ENCODE measurements at places on chromosomes 3 and 15.

DNA sequence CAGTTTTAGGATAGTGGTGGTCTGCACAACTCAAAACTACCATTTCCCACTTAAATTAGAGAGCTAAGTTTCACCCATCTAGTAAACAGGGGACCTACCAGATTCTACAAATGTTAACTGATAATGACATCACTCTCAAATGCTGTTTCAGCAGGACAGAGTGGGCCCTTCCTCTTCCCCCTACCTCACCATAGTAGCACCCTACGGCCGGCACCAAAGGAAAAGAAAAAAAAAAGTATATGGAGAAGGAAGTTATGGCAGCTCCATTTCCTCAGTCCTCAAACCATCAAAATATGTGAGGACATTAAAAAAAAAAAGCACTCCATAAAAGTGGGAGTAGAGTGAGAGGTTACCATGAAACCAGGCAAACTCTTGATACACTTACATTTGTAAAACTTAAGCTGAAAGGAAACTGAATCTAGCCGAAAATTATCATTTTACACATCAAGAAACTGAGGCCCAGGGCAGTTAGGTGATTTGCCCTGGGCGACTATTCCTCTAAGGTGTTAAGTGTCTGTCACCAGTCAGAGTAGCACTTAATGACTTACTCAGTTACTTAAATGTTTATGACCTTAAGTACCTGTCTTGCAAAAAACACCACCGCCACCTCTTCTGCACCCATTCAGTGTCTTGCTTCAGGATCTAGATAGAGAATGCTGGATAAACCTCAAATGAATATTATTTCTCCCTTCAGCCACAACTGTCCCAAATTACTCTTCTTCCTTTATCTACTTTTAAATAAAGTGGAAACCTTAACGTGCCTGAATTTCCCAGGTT, 2.7 kb downstream of the MSL2 start:
- DNase-seq, result no peak

- no peak for DNase-seq
These were observed 54.0 kb downstream of the POLQ start for GRCh38 chr3:121491683-121492320.

GRCh38 chr3:65785065-65785645, 253.6 kb downstream of the MAGI1 start:
- no peak for DNase-seq

DNA sequence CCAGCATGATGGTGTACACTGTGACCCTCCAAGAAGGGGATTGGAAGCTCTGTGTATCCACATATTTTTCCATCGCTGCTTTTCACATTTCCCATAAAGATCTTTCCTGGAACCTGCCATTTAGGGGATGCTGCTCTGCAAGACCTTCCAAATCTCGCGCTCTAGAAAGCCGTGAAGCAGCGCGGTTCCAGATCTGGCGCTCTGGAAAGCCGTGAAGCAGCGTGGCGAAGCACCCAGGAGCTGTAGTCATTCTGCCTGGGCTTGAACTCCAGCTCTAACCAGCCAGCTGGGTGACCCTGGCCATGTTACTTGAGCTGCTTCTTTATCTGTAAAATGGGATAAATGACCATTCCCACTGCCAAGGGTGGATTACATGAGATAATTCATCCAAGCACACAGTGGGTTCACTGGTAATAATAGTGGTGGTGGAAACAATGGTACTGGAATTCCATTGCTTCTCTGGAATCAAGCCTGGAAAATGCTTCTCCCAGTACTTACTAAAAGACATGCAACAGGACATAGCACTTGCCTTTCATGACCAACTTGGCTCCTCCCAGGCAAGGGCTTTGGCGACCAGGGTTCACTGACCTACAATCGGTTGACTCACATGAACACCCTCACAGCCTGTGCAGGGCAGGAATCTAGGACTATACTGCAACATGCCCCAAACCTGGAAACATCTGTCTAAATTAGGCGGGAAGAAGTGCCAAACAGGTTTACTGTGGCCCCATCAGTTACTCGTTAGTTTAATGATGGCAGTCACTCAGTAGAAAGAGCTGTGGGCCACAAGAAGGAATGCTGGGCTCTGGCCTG, 70.7 kb downstream of the XXYLT1 start:
- DNase-seq, result no peak

GRCh38 chr15:68154923-68155559, 50.1 kb downstream of the CALML4 start:
- DNase-seq, result no peak

DNA sequence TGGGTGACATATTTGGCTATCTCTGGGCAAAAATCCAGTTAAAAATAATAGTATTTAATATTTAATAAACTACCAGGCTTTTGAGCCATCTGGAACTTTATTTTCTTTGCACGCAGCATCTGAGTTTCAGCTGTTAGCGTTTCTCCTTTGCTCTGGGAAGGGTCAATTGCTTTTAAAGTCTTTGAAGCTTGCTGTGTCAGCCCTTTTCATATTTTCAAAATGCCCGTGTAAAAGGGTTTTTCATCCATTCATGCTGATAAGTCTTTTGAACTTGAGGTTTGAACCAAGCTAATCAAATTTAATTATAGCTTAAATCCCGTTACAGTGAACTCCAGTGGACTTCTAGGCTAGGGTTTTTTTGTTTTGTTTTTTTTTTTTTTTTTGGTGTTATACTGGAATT, 79.1 kb downstream of the SLC25A26 start:
- DNase-seq, result no peak

- no peak for DNase-seq
These were observed 115.7 kb downstream of the ARRDC4 start for GRCh38 chr15:98076021-98076816.

DNA sequence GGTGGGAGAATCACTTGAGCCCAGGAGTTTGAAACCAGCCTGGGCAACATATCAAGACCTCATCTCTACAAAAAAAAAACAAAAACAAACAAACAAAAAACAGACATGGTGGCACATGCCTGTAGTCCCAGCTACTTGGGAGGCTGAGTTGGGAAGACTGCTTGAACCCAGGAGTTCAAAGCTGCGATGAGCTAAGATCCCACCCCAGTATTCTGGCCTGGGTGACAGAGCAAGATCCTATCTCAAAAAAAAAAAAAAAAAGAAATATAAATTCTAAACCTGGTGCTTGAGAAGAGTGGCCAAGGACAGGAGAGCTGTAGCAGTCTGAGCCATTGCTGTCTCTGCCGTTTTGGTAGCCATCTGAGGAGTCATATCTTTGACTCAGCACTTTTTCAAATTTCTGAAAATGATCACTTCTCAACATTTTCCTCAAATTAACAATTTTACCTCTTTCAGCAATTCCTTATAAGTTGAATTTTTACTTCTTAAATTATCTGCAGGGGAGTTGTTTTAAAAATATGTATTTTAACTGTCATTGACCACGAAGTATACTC, 3.6 kb upstream of the DENND4A start:
- DNase-seq, result no peak

DNA sequence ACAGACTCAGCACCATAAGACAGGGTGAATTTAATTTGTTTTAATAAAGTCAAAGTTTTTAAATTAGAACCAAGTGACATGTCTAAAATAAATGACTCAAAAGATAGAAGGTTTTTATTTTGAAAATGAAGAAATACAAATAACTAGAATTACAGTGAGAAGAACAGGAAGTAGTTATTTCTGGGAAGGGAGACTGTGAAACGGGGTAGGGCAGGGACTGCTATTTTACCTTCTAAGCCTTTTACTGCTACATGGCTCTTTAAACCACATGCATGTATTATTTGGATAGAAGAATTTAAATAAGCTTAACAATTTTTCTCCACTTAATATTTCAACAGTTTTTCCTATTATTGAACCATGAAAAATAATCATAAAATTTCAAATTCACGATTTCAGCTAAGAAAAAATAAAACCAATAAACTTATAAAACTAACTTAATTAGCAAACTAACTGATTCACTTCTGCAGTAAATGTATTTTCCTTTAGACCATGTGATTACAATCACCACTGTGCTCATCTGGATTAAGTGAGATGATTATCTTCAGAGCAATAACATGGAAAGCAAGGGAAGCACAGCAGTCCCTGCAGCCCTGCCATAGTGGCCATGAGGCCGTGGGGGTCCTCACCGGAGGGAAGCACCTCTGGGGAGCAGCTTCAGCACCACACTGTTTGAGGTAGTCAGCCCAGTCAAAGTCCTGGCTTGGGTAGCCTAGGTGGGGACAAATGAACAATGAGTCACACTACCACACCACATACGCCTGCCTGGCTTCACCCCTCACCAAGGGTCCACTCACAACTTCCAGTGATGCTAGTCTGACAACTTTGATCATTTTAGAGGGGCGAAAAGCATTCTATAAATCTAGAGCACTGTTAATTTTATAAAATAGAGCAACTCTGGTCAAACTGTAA, 28.3 kb upstream of the STIMATE start:
- DNase-seq, result no peak

- no peak for DNase-seq
These were observed 1.7 kb downstream of the HEG1 start for GRCh38 chr3:125054062-125054448.

- no peak for DNase-seq
These were observed 738.4 kb upstream of the ALCAM start for GRCh38 chr3:104628185-104628789.

- no peak for DNase-seq
These were observed 20.0 kb upstream of the CMTM6 start for GRCh38 chr3:32522682-32523081.

GRCh38 chr15:90086868-90087268, 15.4 kb downstream of the IDH2 start:
- peak; percentile 47 for DNase-seq

DNA sequence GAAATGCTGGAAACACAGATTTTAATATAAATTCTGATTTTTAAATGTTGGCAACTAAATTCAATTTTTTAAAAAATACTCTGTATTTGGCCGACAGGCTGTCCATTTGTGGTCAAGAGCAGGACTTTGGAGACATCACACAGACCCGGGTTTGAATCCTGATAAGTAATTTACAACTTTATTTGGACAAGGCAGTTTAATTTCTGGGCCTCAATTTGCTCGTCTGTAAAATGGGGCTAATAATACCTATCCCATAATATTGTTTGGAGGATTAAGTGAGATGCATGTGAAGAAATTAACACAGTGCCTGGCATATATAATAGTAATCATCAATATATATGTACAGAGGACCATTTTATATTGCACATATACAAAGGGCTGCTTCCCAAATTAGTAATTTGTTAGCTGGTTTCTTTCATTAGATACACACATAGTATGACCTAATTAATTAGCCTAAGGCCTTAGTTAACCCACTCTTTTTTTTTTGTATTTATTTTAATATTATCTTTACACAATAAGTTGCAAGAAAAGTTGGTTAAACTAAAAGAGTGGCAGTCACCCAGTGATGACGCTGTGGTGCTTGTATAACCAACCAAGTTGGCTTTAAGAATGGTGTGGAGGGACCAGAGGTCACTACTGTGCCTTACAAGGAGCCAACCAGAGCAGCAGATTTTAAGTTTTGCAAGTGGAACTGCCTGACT, 665 bp downstream of the PIGB start:
- no peak for DNase-seq

GRCh38 chr3:195117978-195118581, 152.9 kb downstream of the XXYLT1 start:
- DNase-seq, result no peak

- no peak for DNase-seq
These were observed 14.1 kb downstream of the LYSMD4 start for GRCh38 chr15:99719096-99719541.

GRCh38 chr15:51328926-51329325, 9.5 kb downstream of the CYP19A1 start:
- DNase-seq, result no peak

GRCh38 chr15:35060591-35060990, 24.5 kb downstream of the NANOGP8 start:
- DNase-seq, result no peak

- DNase-seq, result no peak
These were observed 103.7 kb downstream of the MEGF11 start for GRCh38 chr15:66149871-66150270.

All from stimulated activated CD4-positive, alpha-beta T cell treated with anti-CD3 and anti-CD28 coated beads, Interleukin-1b, Interleukin-23, amount 100 ng/mL, for 4 hours (primary cell).